ENCODE measurements at places on chromosomes 3 and 15.

DNA sequence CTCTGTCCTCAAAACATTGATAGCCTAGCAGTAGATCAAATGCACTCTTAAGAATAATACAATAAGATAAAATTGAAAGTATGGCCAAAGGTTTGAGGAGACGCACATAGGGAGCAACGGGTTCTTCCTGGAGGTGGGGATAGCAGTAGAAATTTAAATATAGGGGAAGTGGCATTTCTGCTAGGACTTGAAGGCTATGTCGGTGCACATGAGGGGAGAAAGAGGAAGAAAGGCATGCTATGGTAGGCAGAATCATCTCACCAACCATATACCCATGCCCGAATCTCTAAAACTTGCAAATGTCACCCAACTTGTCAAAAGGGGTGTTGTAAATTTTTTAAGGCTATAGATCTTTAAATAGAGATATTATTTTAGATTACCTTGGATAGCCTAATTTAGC lies 735.1 kb upstream of the LMCD1 start:
- DNase-seq: no peak

DNA sequence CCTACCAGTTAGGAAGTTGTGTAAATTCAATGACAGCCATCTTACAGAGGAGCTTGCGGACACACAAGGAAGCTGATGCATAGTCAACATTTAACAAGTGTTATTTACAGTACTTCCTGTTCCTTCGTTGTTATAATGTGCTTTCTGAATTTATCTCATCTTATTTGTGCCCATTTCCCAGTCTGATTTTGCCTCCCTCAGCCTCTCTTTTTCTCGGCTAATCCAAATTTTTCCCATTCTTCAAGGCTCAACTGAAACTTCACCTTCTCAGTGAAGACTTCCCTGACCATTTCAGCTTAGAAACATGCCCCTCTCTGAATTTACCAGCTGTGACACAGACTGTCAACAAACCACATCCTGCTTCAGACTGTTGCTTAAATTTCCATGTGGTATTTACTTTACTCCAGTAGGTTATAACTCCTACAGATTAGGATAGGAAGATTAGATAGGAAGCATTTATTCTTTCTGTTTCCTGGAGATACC lies 55.7 kb upstream of the CP start:
- DNase-seq: no peak

- DNase-seq: no peak
Measured at GRCh38 chr3:73060302-73060723, 1.1 kb upstream of the EBLN2 start.

GRCh38 chr3:195823280-195823679 lies 11.6 kb upstream of the MUC4 start:
- no peak for DNase-seq

- no peak for DNase-seq
Measured at GRCh38 chr15:64653757-64654156, 121.6 kb downstream of the RBPMS2 start.

DNA sequence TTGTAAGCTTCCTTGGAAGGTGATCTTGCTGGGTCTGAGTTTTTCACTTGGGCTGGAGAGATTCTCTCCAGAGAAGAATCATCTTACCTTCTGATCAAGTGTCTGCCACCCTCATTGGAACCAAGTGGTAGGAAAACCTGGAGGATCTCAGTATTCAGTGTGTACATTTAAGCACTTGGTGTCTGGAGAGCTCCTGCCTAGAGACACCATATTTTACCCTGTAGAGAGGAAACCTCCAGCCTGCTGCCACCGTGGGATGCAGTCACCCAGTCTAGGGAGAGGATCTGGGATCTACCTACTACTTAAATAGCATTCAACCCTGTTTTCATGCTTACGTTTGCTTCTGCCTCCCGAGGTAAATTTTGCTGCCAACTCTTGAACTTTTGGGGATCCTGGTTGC lies 274.3 kb downstream of the SV2B start:
- DNase-seq: no peak

- no peak for DNase-seq
Measured at GRCh38 chr3:17181413-17181907, 296.7 kb downstream of the PLCL2 start.

GRCh38 chr3:41907330-41908073 lies 54.4 kb downstream of the ULK4 start:
- DNase-seq: no peak

- DNase-seq: no peak
Measured at GRCh38 chr15:93476491-93477177, 387.6 kb upstream of the RGMA start.

GRCh38 chr3:112061152-112061551 lies 25.0 kb upstream of the C3orf52 start:
- no peak for DNase-seq

DNA sequence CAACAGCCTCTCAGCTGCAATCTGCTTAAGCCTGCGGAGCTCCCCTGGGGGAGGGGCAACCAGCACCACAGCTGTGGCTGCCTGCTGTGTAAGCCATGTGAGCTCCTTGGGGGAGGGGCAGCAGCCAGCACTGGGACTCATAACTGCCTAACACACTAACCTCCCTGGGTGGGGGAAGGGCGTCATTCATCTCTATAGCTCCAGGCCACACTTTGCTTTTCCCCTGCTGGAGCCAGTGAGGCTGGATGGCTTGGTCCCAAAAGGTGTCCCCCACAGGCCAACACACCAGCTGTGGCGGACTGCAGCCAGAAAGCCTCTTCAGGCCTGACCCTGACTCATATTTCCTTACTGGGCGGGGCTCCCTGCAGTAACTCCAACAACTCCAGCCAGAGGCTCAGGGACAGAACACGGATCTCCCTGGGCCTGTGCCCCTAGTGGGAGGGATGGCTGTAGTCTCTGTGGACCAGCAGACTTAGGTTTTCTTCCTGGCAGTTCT lies 129.8 kb downstream of the PPM1L start:
- no peak for DNase-seq

DNA sequence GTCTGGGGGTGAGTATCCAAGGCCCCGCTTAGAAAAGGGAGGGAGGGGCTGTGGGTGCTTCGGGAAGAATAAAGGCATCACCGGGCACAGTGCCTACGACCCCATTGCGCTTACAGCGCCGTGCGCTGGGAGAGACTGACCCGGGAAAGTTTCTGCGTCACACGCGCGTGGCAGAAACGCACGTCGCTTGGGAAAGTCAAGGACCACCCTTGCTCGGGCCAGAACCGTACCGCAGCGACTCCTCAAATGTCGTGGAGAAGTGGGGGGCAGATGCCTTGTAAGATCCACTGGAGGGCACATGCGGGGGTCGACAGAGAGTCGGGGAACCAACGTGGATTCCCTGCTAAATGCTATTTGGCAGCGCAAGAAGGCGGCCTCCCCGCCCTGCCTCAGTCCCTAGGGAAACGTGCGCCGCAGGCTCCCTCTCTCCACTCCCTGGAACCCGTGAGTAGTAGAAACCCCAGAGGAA lies 2.4 kb downstream of the ADAMTS9 start:
- DNase-seq: no peak

DNA sequence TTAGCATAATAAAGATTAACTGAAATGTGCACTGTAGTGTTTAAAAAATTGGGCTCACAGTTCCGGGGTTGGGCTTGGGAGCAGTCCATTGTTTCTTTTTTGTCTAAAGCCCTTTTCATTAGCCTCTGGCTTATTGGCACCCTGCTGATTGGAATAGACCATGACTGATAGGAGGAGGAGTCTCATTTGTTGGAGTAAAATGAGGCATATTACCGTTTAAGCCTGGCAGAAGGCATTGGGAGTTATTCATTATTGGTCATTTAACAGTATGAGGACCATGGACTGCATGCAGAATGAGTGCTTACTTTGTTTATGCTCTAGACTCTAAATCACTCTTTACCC lies 139.0 kb upstream of the CGNL1 start:
- no peak for DNase-seq

DNA sequence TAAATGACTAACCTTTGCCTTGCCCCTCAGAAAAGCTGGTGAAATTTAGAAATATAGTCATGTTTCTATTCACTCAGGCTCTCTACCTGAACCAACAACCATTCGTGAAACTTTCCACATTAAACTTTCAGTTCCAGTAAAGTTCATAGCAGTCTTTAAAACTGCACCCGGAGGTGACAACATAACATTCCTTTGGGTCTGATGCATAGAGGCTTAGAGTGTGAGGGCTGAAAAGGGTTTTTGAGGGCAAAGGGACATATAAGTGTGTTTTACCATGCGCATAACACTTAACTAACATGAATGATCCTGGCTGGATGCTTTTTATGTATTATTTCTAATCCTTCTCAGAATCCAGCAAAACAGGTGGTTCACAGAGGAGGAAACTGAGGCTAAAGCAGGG lies 471.7 kb upstream of the MCTP2 start:
- DNase-seq: no peak

- DNase-seq: no peak
Measured at GRCh38 chr3:64814351-64814750, 126.6 kb upstream of the ADAMTS9 start.

DNA sequence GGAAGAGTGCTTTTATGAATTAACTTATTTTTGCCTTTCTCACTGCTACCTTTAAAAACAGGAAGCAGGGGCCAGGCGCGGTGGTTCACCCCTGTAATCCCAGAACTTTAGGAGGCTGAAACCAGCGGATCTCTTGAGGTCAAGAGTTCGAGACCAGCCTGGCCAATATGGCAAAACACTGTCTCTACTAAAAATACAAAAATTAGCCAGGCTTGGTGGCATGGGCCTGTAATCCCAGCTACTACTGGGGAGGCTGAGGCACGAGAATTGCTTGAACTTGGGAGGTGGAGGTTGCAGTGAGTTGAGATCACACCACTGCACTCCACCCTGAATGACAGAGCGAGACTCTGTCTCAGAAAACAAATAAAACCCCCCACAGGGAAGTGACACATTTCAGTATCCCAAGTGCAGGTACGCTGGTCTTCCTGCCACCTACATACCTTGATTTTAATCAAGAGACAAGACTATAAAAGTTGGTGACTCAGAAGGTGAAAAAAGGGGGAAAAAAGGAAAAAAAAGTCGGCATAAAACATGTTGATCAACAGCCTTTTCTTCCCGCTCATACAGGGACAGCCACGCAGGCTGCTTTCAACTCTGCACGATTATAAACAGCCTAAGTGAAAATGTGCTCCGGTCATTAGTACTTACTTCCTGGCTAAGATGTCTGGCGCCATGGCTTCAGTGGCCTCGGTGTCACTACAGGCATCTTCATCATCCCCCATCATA lies 18.8 kb downstream of the PPP1R2 start:
- DNase-seq: no peak

DNA sequence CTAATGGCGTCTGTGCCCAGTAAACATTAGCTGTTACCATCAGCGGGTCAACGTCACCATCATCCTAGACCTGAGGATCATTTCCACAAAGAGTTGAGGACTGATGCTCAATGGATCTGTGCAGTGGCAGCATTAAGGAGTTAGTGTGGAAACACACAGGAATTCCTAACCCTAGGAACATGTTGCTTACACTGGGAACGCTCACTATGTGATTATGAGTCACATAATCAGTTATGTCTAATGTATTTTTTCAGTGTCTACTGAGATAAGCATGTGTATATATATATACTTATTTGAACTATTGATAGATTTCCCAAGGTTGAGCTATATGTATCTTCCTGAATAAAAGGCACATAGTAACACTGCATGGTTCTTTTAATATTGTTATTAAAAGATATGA lies 19.0 kb downstream of the ARNT2 start:
- DNase-seq: no peak

GRCh38 chr15:56410721-56411120 lies 45.5 kb downstream of the TEX9 start:
- DNase-seq: no peak

- no peak for DNase-seq
Measured at GRCh38 chr3:124685481-124685880, 44.8 kb upstream of the UMPS start.

DNA sequence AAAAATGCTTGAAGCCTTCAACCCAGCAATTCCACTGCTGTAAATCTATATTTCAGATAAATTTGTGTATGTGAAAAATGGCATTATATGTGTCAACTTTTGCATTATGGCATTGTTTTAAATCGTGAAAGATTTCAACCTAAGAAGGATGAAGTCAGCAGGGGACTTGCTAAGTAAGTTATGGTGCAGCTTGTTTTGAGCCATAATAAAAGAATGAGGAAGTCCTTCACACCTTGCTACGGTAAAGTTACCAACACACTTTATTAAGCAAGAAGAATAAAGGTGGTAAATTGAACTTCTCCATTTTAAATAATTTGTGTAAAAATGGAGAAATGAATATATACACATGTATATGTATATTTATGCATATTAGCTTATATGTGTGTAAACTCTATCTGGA lies 371.4 kb downstream of the ROBO2 start:
- no peak for DNase-seq

DNA sequence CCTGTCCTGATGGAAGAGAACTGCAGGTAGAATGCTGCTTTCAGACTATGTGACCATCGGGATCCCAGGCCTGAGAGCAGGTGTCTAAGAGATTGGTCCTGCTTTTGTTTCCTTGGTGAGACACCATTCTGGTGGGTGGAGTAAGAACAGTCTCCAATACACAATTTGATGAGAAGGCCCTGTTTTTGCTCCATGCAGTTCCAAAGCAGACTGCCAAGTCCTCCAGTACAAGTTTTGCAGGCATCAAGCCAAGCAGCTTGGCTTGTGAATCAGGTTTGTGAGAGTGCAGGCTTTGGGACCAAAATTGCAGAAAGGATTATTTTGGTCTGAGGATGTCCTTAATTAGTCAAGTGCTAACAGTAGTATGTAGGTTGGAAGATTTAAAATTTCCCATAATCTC lies 381.6 kb downstream of the FOXP1 start:
- DNase-seq: peak; percentile 52

GRCh38 chr3:113623324-113623723 lies 73.1 kb downstream of the USF3 start:
- DNase-seq: no peak

- DNase-seq: no peak
Measured at GRCh38 chr3:31911643-31912042, 69.4 kb downstream of the OSBPL10 start.

GRCh38 chr3:130728037-130728436 lies 18.6 kb downstream of the PIK3R4 start:
- no peak for DNase-seq

DNA sequence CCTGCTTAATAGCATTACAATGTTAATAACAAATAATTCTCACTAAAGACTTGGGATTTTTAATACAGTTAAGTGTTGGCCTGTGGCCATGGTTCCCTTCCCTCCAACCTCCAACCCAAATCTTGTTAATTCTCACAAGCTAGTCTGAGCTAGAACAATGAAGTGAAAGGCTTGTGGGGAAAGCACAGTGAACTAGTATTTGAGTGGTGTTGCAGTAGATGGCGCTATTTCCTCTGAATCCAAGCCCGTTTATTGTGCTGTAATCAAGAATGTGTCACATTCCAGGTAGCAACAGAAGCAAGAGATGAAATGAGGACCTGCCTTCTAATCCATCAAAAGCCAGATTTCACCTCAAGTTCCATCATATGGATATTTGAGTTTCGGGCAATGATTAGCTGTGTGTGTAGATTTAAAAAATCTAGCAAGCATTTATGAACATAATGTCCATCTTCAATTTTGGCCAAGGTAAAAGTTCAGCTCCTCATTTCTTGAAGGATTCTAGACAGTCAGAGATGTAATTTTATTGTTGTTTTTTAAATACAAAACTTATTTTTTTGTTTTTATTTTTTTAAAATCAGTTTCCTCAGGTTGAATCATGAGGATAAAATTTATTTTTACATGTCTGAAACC lies 160.7 kb downstream of the SQOR start:
- no peak for DNase-seq

- DNase-seq: no peak
Measured at GRCh38 chr3:110804856-110805255, 266.8 kb upstream of the NECTIN3 start.

GRCh38 chr3:9686050-9686550 lies 17.5 kb upstream of the CPNE9 start:
- DNase-seq: no peak

Data from thoracic aorta (tissue), 2 donors.